ENCODE measurements at places on chromosomes 11 and 22. TPM values are rescaled to one million over a fixed set of nuclear protein-coding genes. Genes with fewer than 3 reads are reported as not detected.

- no peak for DNase-seq
Measured at GRCh38 chr22:24097961-24098391, 83.3 kb upstream of the SUSD2 start.

GRCh38 chr22:22754961-22755777 is 110.8 kb downstream of the GGTLC2 start:
- DNase-seq = no peak

DNA sequence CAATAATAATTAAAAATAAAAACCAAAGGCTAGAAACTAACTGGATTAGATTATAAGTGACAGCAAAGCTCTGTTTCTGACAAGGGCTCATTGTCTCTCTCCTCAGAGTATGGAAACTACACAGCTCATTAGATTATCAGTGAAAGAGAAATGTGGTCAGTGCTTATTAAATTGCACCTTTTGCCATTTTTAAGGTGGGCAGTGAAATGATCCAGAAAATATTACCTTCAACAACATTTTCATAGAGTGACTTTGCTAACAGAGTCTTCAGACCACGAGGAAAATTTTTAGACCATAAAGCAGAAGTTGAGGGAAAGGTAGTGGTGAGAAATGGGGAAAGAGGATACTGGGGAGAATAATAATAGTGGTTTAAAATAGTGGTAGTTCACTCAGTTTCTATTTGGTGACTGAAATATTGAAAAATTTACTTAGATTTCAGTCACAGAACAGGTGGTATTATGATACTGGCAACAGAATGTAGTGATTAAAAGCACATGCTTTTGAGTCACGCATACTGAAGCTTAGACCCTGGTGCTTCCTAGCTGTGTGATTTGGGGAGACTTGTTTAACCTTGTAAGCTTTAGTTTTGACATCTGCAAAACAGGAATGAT is 684.0 kb upstream of the CCDC90B start:
- no peak for DNase-seq

- no peak for DNase-seq
Measured at GRCh38 chr11:119187123-119187892, 2.0 kb downstream of the NHERF4 start.

DNA sequence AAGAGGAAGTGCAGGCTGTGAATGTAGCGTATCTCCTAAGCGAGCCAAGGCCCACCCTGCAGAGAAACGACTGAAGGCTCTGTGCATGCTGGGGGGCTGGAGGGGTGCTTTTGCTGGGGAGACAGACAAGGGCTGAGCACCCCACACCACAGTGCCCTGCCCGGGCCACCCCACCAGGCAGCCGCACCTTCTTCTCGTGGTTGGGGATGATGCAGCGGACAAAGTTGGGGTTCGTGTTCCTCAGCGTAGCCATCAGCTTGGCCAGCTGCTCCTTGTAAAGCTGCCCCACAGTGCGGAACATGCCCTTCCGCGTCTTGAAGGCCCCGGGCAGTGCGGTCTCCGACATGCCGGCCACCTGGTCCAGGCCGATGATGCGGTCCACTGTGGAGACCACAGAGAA is 53.3 kb downstream of the APOL1 start:
- DNase-seq = no peak

DNA sequence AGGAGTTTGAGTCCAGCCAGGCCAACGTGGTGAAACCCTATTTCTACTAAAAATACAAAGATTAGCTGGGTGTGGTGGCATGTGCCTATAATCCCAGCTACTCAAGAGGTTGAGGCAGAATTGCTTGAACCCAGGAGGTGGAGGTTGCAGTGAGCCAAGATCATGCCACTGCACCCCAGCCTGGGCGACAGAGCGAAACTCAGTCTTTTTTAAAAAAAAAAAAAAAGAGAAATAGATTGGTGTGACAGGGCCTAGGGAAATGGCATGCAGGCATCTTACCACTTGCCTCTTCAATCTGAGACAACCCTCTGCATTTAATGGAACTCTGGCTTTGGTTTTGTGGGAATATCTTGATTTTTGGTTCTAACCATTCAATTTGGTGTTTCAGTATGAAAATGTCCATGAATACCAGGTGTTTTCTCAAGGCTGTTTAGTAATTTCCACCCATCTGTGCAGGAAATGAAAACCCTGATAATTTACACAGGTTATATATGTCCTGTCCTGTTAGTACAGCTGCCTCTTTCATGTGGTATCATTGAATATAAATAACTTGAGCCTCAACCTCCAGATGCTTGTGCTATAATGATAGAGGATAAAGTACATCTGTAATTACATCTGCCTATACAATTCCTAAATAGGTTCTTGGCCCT is 8.4 kb downstream of the XBP1 start:
- DNase-seq = no peak

DNA sequence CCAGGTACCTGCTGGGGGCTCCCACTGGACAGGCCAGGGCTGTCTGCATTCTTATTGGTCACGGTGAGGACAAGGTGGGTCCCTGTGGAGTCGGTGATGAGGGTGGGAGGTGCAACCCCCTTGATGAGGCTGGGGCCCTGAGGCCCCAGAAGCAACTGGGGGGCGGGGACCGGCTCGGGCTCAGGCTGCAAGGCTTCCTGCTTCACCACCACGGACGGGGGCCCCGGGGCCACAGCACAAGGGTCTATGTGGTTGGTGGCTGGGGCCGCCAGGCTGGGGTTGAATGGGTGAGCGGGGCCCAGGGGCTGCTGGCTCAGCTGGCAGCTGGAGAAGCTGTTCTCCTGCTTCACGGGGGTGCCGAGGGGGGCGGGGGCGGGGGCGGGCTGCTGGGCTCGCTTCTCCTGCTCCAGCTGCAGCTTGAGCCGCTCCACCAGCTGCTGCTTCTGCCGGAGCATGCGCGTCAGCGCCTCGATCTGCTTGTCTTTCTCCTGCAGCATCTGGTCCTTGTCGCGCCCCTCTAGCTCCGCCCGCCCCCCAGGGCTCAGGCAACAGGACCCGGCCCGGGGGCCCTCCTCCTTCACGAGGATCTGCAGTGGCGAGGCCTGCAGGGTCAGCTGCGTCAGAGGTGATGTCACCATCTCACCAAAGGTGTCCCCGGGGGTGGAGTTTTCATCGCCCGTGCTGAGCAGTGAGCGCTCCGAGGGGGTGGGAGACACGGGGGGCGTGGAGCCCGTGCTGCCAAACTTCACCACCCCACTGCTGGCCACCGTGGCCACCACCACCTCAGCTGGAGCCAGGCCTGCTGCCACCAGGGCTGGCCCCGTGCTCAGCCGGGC is 48.2 kb downstream of the SGSM3 start:
- DNase-seq = no peak

The YPEL4 gene
- 59.6 TPM for total RNA-seq

The TMEM123 gene
- total RNA-seq = 80.6 TPM

The MRGPRX3 gene
- total RNA-seq = not detected

Measured in dorsolateral prefrontal cortex (tissue), 122 donors.